ENCODE measurements at places on chromosomes 2 and 18. TPM values are rescaled to one million over a fixed set of nuclear protein-coding genes. Genes with fewer than 3 reads are reported as not detected.

DNA sequence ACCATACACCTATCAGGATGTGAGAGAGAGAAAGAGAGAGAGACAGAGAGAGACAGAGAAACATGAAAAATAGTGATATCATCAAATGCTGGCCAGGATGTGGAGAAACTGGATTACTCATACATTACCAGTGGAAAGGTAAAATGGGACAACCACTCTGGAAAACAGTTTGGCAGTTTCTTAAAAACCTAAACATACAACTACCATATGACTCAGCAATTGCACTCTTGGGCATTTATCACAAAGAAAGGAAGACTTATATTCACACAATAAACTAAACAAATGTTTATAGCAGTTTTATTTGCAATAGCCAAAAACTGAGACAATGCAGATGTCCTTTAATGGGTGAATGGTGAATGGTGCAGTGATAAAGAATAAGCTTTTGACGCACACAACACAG is 29.1 kb downstream of the SLC4A3 start:
- H3K4me3 ChIP-seq: no peak overlapping the region
- no peaks in the 10 kb centered on the region for H3K36me3 ChIP-seq

GRCh38 chr18:50820901-50821520 is 1.2 kb upstream of the MRO start:
- H3K36me3 ChIP-seq: no peaks in the 10 kb centered on the region
- H3K4me3 ChIP-seq: no peak overlapping the region
- H3K27me3 ChIP-seq: no peaks in the 10 kb centered on the region
- no peak overlapping the region for H3K27ac ChIP-seq

DNA sequence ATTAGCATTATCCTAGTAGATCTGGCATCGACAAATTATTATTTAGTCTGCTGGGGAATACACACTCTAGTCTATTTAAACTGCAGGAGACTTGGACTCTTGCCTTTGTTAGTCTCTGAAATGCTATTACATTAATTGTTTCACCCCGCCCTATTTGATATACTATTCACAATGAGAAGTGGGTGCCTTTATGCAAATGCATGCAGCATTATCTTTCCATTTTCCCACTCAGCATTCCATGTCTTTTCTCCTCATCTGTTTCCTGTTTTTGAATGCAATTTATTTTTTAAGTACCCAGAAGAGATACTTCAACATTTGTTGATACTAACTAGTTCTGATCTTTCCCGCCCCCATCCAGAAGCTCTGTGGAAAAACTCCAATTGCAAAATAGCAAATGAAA is 395.3 kb upstream of the NXPH2 start:
- H3K27me3 ChIP-seq: no peaks in the 10 kb centered on the region
- H3K4me3 ChIP-seq: no peak overlapping the region
- H3K4me1 ChIP-seq: no peaks in the 10 kb centered on the region
- no peak for DNase-seq
- H3K36me3 ChIP-seq: no peaks in the 10 kb centered on the region

DNA sequence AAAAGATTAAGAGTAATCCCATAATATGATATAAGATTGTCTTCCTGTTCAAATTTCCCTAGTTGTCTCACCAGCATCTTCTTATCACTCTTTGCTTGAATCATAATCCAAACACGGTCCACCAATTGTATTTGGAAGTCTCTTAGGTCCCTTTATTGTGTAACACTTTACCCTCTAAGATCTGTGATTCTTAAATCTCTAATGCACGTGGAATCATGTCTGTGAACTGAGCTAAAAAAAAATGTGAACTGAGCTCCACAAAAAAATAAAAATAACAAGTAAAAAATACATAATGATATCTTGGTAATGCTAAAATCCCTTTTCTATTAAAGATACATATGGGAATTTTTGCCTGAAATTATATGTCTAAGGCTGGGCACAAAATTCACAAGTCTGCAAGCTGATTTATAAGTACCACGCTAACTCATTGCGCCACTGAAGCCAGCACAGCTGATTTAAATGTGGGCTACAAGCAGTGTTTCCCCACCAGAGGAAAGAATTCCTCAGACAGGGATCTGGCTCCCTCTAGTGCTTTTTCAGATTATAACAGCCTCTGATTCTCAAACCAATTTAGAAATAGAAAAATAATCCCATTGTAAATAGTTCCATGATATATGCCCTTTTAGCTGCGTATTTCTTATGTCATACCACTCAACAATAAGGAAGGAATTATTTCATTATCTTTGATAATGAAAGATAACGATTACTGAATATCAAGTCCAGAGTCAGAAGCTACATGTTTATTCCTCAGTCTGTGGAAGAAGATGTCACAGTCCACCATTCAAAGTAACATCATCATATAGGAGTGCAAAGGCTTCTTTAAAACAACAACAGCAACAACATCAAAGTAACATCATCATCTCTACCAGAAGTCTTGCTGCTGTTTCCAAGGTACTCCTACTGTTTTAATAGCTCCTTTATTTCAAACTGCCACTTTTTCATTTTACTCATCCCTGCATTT is 22.9 kb downstream of the RBM43 start:
- no peaks in the 10 kb centered on the region for H3K27me3 ChIP-seq
- H3K27ac ChIP-seq: no peak overlapping the region
- H3K4me3 ChIP-seq: no peak overlapping the region

- H3K27ac ChIP-seq: no peak overlapping the region
- H3K4me3 ChIP-seq: no peak overlapping the region
- DNase-seq: no peak
Observed at GRCh38 chr2:85439986-85440385, 21.5 kb downstream of the SH2D6 start.

DNA sequence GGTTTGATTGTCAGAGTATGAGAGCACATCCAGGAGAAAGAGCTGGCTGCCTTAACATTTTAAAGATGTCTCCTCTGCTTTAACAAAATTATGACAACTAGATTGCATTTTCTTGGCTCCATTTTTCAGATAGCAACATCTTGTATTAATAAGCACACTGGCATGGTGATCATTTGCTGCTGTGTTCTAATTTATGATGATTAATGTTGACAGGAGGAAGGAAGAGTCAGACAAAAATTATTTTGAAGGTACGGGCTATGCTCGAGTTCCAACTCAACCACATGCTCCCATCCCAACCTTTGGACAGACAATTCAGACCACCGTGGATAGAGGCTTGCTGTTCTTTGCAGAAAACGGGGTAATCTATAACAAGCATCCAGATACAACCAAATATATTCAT is 98.2 kb upstream of the TTC39C start:
- H3K4me1 ChIP-seq: no peaks in the 10 kb centered on the region
- peaks cover 58% of the 10 kb centered on the region for H3K36me3 ChIP-seq
- H3K27ac ChIP-seq: no peak overlapping the region
- H3K27me3 ChIP-seq: no peaks in the 10 kb centered on the region

PID1 gene
- 49.5 TPM for total RNA-seq

DNA sequence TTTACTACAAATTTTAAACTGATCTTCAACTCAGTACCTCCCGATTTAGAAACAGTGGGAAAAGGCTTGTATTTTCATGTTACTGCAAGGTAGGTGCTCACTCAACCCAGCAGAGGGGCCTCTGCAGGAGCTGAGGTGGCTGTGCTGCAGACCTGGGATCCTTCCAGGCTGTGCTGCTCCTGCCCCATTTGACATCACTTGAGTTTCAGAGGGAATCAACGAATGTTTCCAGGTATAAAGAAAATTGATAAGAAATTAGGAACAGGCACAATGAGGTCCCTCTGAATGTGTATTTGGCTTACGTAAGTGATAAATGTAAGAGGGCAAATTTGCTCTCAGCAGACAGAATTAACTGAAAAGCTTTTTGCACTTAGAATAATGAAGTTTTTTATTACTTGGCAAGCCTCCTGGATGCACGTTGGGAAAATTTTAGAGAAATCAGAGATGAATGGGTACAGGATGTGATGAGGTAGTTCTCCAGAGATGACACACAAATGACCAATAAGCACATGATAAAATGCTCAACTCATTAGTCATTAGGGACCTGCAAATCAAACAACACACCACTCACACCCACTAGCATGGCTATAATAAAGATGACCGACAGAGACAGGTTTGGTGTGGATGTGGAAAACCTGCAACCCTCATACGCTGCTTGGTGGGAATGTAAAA is 114.0 kb downstream of the NOL10 start:
- H3K36me3 ChIP-seq: peaks cover 79% of the 10 kb centered on the region
- no peak for DNase-seq
- no peaks in the 10 kb centered on the region for H3K4me1 ChIP-seq
- H3K27ac ChIP-seq: no peak overlapping the region
- no peaks in the 10 kb centered on the region for H3K27me3 ChIP-seq

UCN gene
- total RNA-seq: not detected

DNA sequence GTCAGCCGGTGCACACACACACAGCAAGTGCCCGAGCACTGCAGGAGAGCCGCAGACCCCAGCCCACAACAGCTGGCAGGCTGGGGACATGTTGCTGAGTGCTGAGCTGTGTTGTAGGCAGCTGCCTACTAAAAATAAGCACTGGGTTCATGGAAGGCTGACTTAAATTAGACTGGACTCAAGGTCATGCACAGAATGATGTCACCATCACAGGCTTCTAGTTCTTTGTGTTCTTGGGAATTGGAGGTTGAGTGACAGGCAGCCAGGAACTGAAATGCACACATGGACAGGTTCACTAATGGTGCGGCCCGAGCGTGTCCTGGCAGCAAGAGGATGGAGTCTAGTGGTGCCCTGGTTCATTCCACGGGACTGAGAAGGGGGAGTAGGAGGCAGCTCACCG is 71.3 kb downstream of the VWA3B start:
- DNase-seq: peak; percentile 39
- H3K27ac ChIP-seq: no peak overlapping the region
- no peaks in the 10 kb centered on the region for H3K4me1 ChIP-seq
- H3K36me3 ChIP-seq: no peaks in the 10 kb centered on the region

HK2 gene
- 10.3 TPM for total RNA-seq

DNA sequence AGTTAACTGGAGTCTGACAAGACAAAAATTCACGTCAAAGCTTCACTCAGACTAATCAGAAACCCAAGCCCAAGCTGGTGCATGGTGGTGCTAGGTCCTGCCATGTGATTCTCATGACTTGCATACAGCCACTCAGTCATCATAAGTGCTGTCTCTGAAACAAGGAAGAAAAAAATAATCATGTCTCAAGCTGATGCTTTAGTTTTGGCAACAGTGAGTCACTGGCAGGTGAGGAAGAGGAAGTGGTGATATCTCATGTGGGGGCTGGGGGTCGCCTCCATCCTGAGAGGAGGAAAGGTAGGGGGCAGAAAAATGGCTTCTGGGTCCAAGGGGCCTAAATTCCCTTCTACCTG is 136.3 kb downstream of the TMEM163 start:
- H3K4me1 ChIP-seq: no peaks in the 10 kb centered on the region
- H3K27me3 ChIP-seq: no peaks in the 10 kb centered on the region
- H3K4me3 ChIP-seq: no peak overlapping the region
- DNase-seq: no peak

DNA sequence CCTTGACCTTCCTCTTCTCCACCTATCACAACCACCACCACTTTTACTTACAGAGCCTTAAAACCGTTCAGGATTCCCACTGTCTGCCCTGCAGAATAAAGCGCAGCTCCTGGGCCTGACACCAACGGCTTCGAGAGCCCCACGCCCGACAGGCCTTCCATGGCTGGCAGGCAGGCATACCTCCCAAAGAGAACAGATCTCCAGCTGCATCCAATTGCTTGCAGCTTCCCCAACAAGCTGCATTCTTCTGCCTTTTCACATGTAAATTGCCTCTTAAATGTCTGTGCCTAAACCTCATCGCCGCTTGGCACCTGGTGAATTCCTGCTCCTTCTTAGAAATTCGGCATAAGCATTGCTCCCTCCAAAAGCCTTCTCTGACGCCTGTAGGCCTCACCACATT is 31.5 kb upstream of the FAM124B start:
- no peaks in the 10 kb centered on the region for H3K36me3 ChIP-seq
- H3K4me3 ChIP-seq: no peak overlapping the region
- no peak overlapping the region for H3K27ac ChIP-seq
- no peaks in the 10 kb centered on the region for H3K4me1 ChIP-seq
- no peaks in the 10 kb centered on the region for H3K27me3 ChIP-seq

GRCh38 chr2:241228081-241228859 is 39.8 kb downstream of the ANO7 start:
- no peak overlapping the region for H3K27ac ChIP-seq
- peaks cover 10% of the 10 kb centered on the region for H3K4me1 ChIP-seq
- H3K4me3 ChIP-seq: no peak overlapping the region

DNA sequence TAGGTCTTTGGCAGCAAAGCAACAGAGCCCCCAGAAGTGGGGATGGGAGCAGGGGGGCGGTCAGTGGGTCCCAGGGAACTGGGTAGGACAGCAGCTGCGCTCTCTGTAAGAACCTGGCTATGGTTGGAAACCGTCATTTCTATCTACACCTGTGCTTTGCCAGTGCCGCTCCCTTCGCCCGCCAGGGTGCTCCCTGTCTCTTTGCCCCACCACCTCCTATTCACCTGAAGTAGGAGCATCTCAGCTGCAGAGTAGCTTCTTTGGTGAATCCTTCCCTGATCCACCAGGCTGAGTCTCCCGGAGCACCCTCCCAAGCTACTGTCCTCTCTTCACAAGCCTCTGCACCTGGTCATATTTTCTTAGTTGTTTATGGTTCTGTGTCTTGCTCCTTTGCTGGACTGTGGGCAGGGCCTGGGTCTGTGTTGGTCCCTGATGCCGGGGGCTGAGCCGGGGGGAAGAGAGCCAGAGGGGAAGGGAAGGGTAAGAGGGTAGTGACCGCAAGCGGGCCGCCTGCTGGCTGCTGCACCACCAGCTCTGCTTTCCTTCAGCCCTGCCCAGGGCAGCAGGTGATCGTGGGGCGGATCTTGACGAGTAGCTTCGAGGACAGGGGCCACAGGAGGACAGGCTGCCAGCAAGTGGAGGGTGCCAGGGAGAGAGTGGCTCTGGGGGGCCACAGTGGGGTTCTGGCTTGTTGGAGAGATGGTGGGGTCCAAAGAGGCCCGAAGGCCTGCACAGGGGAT is 45.2 kb downstream of the INPP5D start:
- H3K4me3 ChIP-seq: no peak overlapping the region
- no peak for DNase-seq
- no peaks in the 10 kb centered on the region for H3K4me1 ChIP-seq

ADAM23 gene
- 2.6 TPM for total RNA-seq

DNA sequence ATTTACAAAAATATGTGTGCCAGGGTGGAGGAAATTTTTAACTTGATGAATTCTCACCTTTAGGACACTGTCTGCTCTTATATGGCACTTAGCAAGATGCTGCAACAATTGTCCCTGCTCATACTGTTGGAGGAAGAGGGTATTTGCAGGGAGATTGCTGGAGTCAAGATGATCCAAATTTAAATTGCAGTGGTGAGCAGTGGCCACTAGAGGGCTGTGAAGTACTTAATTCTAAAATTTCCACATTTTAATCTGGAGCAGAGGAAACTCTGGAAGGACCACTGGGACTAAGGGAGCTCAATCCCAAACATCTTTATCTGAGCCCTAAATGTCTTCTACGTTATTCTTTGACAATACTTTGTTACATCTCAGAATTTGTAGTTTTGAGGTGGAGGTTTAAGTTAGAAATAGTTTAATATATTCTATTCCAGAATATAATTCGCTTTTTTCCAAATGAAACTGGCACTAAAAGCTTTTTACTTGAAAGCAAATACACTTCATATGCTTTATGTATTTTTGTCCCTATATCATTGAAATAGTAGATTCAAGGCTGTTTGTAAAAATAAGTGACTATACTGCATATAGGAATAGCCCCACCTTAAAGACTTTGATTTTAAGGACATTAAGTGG is 33.0 kb upstream of the PTH2R start:
- DNase-seq: no peak
- no peaks in the 10 kb centered on the region for H3K36me3 ChIP-seq
- no peak overlapping the region for H3K4me3 ChIP-seq
- no peak overlapping the region for H3K27ac ChIP-seq
- H3K4me1 ChIP-seq: no peaks in the 10 kb centered on the region
- no peaks in the 10 kb centered on the region for H3K27me3 ChIP-seq

VWA3B gene
- total RNA-seq: not detected

CMPK2 gene
- 2.9 TPM for total RNA-seq

SP140 gene
- not detected for total RNA-seq

Measured in stomach (tissue), 19 donors.